ENCODE measurements at places on chromosomes 11 and 22.

GRCh38 chr11:13343067-13343466 is 65.5 kb downstream of the BMAL1 start:
- no peak for DNase-seq

- DNase-seq, result no peak
Observed at GRCh38 chr11:59534676-59535075, 23.3 kb downstream of the OR4D9 start.

DNA sequence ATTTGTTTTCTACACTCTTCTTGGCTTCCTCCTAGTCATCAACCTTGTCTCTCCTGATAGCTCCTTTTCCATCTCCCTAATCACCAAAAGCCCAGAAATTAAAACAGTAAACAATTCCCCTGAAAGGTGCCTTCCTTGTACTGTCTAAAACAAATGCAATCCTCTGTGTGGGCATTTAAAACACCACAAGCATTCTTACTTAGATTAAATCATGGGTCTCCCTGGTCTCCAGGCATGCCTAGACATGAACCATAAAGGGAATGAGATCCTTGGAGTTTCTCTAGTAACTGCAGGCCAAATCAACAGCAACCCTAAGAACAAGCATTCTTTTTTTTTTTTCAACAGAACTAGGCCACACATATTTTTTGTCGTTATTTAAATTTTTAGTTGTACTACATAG is 1.9 kb downstream of the BTG4 start:
- no peak for DNase-seq

DNA sequence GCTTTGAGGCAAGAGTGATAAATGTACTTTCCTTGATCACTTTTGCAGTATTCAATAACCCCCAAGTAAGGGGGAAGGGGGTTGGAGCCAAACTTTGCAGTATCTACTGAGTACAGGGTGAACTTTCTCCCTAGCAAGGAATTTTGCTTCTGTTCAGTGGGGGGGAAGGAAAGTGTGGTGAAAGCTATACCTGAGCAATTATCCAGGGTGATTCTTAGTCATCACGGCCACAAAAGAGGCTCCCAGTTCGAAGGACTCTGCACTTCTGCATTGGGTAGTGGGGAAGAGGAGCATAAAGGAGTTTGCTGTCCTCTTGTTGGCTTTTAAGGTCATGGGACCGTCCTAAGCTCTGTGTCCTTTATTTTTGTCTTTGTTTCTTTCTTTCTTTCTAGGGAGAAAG is 346.5 kb upstream of the SYN3 start:
- DNase-seq, result no peak

GRCh38 chr11:68569357-68569756 is 108.8 kb downstream of the PPP6R3 start:
- no peak for DNase-seq

DNA sequence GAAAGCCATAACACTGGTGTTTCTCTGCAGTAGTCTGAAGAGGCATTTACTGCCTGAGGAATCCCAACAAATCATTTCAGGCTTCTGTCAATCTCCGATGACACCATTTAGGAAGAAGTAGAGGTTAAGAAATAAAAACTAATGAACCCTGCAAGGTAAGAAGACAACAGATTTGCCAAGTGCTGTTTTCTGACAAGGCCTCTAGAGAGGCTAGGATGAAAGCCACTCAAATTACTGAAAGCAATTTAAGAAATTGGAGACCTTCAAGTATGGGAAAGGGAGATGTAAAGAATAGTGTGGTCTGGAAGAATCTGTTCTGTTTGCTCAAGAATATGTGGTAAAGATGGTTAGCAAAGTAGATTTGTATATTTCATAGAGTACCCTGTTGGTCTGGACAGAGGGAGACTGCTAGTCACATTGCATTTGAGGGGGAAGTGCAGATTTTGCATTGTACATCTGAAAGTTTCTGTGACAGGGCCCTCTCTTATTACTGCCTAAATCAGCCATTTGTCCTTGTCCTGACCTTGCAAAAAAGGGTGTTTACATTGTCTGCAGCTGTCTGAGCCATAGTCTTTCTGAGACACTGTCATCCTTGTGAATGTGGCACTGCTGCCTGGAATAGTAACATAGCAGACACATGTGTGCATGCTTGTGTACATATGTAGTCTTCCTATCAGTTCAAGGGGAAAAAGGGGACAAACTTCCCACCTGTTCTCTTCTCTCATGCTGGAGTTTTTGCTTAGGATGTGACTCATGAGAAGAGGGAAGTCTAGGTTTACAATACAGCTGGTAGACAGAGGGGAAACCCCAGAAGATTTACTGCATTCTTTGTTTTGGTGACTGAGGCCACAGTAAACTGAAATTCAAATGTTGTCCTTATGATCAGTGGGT is 640.2 kb upstream of the KIRREL3 start:
- DNase-seq, result no peak

DNA sequence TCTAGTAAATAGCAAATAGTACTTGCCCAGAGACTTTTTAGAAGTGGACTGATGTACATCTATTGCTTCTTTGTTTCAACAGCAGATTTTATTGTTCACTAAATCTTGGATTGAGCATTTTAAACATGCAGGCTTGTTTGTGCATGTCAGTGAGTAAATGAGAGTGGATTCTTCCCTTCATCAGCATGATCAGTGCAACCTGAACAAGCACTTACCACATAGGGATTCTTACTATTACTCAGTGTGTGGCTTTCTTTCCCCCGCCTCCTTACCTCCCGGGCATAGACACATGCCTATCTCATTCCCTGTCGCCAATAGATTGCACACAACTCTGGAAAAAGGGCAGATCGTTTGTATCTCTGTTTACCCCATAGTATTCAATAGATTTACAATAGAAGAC is 197.5 kb downstream of the C11orf87 start:
- no peak for DNase-seq

GRCh38 chr22:42549331-42550060 is 4.3 kb upstream of the SERHL2 start:
- no peak for DNase-seq

- DNase-seq, result no peak
Observed at GRCh38 chr11:45079075-45079444, 67.4 kb upstream of the PRDM11 start.

DNA sequence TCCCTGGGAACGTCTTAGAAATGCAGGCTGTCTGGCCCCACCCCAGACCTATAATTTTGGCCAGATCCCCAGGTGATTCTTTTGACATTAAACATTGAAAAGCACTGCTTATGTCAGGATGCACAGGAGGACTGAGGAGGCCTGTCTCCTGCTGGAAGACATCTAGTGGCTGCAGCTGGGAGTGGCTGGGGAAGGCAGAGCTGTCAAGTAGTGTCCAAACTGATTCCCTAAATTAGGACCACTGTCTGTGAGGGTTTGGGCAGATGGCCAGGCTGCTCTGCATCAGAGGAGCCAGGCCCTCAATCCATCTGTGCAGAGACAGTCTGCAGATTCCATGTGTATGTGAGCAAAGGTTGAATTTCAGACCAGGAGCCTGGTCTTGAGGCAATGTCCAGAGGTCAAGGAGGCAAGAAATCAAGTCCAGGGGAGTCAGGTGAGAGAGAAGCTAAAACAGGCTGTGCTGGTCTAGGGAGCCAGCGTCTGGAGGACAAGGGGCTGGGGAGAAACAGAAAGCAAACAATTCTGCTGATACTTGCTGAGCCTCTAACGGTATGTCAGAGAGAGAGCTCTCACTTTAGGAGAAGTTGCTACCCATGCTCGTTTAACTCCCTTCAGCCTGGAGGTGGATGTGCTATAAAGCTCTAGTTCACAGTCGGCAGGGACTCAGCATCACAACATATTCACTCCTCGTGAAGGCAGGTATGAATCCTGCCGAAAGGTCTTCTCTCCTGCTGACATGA is 15.3 kb upstream of the SYTL2 start:
- DNase-seq, result no peak

DNA sequence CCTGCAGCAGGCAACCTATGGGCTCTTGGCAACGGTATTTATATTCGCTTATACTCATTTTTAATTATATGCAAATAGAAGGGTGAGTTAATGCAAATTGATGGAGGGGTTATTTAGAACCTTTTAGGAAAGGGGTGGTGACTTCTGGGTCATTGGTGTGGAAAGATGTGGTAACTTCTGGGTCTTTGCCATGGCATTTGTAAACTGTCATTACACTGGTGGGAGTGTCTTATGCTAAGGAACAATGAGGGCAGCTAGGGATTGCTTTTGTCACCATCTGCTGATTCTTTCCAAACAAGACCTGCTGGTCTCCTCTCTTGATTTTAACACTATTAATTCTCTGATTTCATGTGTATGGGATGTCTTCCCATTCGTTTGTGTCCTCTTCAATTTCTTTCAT is 11.7 kb upstream of the KAT5 start:
- no peak for DNase-seq

DNA sequence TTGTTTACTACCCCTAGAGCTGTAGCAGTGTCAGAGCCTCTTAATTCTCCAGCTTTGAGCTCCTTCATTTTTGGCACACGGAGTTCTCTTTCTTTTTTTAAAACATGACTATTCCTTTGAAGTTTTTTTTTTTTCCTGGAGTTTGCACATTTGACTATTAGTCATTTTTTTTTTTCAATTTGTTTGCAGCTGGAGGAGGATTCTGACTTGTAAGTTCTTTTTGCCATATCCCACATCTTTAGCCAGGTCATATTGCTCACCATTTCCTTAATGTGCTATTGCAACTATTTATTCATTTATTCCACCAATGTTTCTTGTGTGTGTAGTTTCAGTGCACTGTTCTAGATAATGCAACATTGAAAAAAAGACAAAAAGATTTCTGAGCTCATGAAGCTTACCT is 166.3 kb upstream of the ARHGAP20 start:
- no peak for DNase-seq

- no peak for DNase-seq
Observed at GRCh38 chr11:14981507-14981906, 9.4 kb upstream of the CALCA start.

GRCh38 chr22:48099251-48099650 is 1336.8 kb downstream of the TBC1D22A start:
- DNase-seq, result no peak

- DNase-seq, result no peak
Observed at GRCh38 chr11:125070699-125071254, 7.7 kb downstream of the SLC37A2 start.

DNA sequence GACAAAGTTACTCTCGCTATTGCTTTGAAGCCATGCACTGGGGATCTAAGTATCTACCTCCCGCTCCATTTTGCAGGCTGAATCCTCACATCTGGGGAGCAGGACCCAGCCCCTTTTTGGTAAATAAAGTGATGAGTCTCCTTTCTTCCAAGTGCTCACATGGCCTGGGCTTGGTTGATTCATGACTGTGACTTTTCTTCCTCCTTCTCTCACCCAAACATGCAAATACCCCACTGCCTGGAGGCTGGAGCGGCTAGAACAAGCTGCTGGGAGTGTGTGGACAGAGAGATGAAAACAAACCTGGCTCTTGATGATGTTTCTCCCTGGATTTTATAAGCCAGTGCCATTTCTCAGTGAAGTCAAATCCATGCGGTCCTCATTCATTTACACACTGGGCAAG is 72.7 kb downstream of the TRIM29 start:
- DNase-seq, result no peak

GRCh38 chr11:11279956-11280689 is 72.9 kb downstream of the CSNK2A3 start:
- DNase-seq, result no peak

- DNase-seq, result no peak
Observed at GRCh38 chr22:48897645-48898370, 929.9 kb downstream of the BRD1 start.

DNA sequence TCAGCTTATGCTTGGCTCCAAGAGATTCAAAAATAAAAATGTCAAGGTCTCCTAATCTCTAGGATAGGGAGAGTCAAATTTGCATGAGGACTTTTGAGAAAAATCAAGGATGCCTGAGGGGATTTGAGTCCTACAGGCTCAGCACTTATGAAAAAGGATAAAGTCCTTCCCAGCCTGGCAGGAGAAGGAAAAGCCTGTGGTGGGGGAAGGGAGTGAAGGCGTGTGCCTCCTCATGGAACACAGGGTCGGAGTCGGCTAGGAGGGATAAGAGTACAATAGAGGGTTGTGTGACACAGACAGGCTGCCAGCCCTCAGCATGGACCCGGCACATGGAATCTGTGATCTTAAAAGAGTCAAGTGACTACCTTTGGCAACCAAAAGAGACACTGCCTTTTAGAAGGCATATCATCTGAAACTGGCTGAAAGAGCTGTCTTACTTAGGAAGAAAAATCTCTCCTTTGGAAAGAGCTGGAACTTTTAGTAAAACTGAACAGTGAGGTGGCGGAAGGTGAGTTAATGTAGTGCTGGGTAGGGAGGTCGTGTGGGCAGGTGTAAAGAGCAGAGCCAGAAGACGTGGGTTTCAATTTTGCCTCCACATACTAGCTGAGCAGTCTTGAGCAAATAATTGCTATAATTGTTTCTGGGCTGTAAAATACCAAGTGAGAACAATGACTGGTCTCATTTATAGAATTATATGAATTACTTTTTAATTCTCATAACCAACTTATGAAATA is 58.8 kb upstream of the RDX start:
- DNase-seq, result no peak

DNA sequence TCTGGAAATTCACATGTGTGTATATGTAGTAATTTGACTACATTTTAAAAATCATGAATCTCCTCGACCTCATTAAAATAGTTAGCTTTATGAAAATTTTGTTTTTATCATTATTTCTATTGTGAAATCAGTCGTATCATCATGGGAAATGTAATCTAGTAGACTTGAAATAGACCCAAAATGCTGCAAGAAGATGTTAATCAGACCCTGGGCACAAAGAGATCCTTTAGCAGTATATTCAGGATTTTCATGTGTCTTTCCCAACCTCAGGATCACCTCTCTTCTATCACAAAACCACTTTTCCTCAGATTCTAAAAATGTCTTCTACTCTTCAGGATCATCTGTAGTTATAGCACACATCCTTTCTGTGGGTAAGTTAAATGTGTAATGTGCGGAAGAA is 74.9 kb upstream of the ADSL start:
- no peak for DNase-seq

GRCh38 chr11:84833488-84834088 is 793.6 kb downstream of the DLG2 start:
- DNase-seq, result no peak

GRCh38 chr11:11577251-11577855 is 44.5 kb downstream of the GALNT18 start:
- DNase-seq, result no peak

DNA sequence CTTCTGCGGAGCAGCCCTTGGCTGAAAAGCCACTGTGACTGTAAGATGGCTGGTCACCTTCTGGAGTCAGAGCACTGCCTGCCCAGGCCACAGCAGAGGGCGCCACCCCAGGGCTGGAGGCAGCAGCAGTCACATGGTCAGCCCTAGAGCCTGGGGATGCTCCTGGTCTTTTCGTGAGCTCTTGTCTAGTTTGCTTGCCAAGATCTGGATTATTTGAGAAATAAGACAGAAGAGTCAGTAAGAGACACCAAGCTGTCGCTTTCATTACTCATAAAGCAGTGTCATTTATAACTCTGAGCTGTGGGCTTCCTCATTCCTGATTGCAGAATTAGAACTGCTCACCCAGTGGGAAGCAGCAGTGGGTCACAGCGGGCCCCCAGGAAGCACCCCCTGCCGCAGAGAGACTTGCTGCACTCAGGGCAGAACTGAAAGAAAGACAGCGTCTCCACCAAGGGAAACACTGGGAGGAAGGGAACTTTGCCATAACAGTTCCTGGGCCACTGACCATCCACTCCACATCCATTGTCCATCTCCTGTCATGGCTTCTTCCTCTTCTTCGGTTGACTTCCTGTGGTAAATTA is 56.7 kb downstream of the PPP6R2 start:
- no peak for DNase-seq
